H7 (cell line): ENCODE measurements at places on chromosomes 11 and 22. TPM values are rescaled to one million over a fixed set of nuclear protein-coding genes. Genes with fewer than 3 reads are reported as not detected.
A peak's percentile ranks its signal among the peaks of the same experiment; 100 is the strongest.

DNA sequence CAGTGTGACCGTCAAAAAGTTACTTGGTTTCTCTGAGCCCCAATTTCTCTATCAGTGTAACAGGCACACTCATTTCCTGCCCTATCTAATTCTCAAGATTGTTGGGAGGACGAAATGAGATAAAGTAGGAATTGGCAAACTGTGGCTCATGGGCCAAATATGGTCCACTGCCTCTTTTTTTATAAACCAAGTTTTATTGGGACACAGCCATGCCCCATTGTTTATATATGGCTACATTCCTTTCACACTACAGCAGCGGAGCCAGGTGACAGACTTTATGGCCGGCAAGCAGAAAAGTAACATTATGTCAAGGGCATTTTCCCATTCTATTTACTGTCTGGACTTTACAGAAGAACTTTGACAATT is 116.7 kb upstream of the TIMP3 start:
- DNase-seq, result no peak

- DNase-seq, result no peak
Observed at GRCh38 chr22:40524392-40525249, 111.9 kb downstream of the MRTFA start.

GRCh38 chr11:47108214-47108613 is 68.5 kb downstream of the ARFGAP2 start:
- DNase-seq, result no peak

- peak; percentile 82 for DNase-seq
Observed at GRCh38 chr11:63918507-63919191, 1.7 kb upstream of the RCOR2 start.

GRCh38 chr11:66126808-66127555 is 56.9 kb downstream of the PACS1 start:
- no peak for DNase-seq

- no peak for DNase-seq
Observed at GRCh38 chr22:42680648-42681047, 31.5 kb upstream of the CYB5R3 start.

DNA sequence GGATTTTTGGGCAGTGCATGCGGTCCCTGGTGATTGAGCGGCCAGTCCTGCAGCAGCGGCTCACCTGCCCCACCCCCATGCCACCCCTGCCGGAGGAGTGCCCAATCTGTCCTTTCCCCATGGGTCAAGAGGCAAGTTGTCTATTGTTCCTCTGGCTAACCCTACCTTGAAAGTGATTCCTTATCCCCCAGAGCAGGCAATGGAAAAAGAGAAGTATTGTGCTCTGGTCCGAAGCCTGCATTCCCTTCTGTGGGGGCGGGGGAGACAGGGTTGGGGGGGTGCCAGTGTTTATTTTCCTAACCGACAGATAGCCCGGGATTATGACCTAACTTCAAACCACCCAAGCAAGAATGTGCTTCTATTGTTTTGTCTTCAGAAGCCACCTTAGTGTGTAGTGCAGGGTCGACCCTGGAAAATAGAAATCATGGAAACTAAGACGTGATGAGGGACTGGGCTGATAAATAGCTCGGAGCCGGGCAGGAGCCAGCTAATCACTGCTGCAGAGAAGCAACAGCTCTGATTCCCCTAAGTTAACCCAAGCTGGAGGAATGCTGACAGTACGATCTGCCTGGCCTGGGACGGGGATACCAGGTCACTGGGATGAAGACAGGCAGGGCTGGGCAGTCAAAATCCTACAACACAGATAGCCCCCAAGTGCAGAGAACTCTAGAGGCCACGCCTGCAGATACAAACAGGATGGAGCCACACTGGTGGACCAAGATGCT is 38.7 kb upstream of the ATXN10 start:
- DNase-seq, result peak; percentile 61

DNA sequence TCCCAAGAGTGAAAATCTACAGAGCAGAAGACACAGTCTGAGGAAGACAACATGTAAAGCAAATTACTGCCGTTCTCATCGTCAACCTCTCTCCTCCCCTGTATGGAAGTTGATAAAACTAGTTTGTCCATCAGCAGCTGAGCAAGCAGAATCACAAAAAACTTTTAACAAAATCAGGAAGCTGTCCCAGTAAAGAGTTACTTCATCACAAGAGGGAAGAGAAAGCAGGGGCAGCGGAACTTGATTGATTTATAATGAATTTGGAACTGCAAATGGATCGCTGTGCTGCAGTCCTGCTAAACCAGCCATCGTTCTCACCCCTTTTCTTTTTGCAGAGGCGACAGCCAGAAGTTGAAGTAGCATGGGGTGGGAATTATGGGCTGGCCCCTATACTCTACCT is 13.7 kb upstream of the UCP3 start:
- no peak for DNase-seq

GRCh38 chr11:72642884-72643522 is 31.2 kb downstream of the PDE2A start:
- peak; percentile 97 for DNase-seq

GRCh38 chr11:116603728-116604323 is 169.0 kb downstream of the BUD13 start:
- DNase-seq, result no peak

DNA sequence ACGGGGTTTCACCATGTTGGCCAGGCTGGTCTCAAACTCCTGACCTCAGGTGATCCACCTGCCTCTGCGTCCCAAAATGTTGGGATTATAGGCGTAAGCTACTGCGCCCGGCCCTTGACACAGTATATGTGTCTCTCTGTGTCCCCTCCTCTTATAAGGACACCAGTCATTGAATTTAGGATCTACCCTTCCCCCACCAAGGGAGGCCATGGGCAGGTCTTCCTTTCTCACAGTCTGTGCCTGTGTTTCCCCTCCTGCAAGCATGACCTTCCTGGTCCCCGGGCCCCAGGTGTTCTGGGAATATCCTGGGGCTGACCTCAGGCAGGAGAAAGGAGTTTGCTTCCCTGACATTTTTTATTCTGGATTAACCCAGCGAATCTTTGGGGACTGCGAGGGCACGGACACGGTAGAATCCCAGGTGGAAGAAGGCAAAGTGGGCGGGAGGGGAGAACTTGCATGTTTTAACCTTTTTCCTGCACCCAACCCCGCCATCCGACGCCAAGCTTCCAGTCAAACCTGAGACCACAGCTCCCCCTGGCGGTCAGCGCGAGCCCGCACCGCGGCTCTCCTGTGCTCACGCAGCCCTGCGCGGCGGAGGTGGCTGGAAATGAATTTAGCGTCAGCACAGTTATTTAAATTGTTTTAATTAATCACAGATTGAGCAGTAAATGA is 42.1 kb upstream of the ISX start:
- peak; percentile 90 for DNase-seq

DNA sequence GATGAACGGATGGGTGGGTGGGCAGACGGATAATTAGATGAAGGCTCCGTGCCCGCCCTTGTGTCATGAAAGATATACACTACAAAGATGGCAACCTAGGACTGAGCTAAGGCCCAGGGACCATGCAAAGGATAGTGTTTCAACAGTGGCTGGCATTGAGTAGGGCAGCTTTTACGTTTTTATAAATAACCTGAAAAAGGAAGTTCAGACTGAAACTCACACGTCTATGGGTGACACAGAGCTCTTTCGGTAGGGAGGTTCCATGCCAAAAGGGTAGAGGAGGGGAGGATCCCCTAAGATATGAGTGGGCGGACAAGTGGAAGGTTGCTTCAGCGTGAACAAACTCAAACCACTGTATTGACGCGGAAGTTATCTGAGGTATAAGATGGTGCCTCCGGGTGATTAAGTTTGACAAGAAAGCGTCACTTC is 90.5 kb downstream of the UBASH3B start:
- no peak for DNase-seq

DNA sequence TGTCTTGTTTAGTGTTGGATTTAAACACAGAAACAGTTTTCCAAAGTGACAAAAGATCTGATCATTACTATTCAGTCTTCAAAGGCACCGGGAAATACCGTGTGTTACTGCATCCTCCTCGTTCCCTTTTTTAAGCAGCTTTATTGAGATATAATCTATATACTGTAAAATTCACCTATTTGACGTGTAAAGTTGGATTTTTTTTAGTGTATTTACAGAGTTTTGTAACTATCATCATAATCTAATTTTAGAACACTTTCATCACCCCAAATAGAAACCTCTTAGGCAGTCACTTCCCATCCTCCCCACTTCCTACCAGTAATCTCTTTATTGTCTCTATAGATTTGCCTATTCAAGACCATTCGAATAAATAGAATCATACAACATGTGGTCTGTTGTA is 1.4 kb downstream of the ANO5 start:
- DNase-seq, result no peak

GRCh38 chr11:134572741-134573675 is 161.0 kb upstream of the B3GAT1 start:
- peak; percentile 31 for DNase-seq

GRCh38 chr11:47464483-47464882 is 15.5 kb upstream of the RAPSN start:
- peak; percentile 49 for DNase-seq

GRCh38 chr11:131533998-131534397 is 163.6 kb downstream of the NTM start:
- no peak for DNase-seq

DNA sequence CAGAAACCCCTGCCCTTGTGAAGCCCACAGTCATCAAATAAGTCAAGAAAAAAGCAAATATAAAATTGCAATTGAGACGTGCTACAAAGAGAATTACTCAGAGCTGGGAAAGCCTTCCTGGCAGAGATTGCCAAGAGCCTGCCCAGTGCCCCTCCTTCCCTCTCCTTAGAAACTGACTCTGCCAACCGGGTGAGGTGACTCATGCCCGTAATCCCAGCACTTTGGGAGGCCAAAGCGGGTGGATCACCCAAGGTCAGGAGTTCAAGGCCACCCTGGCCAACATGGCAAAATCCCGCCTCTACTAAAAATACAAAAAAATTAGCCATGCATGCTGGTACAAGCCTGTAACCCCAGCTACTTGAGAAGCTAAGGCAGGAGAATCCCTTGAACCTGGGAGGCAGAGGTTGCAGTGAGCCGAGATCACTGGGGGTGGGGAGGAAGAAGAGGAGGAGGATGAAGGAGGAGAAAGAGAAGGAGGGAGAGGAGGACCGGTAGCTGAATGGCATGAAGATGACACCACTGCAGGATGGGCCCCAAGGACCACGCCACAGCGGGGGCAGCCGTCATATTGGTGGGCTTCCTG is 76.1 kb upstream of the RTL6 start:
- DNase-seq, result no peak

GRCh38 chr11:1392111-1392510 is 2.4 kb downstream of the BRSK2 start:
- no peak for DNase-seq

DNA sequence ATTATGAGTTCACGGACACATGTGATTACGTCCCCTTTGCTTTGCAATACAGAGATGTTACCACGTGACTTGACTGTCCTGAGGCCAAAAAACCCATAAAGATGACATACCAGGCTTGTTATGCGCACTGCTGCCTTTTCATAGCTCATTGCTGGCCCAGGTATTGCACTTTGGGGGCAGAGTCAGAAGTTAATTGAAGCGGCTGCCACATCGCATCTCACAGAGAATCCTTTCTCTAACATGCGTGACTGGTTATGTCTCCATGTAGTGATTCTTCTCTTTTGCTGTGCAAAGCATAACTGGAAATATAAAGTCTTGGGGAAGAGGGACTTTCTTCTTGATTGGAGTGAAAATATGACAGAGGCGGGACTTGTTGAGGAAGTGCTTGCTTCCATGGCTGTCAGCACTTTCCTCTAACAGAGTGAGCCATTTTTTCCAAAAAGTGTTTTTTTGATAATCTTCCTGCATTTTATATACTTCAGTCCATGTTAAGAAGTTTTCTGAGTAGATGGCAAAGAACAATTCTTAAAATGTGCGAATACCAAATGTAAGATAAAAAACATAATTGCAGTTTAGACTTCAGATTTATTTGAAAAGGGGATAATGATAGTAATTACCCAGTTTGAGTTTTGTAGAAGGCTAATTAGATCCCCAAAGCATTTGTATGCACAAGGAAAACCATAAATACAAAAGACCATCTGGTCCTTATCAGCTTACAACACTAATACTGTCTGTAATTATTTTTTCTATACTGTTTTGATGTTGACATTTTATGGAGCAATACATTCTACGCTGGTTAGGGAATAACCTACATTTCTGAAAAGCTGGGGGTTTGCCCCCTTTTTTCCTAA is 324.6 kb upstream of the MTNR1B start:
- no peak for DNase-seq

DNA sequence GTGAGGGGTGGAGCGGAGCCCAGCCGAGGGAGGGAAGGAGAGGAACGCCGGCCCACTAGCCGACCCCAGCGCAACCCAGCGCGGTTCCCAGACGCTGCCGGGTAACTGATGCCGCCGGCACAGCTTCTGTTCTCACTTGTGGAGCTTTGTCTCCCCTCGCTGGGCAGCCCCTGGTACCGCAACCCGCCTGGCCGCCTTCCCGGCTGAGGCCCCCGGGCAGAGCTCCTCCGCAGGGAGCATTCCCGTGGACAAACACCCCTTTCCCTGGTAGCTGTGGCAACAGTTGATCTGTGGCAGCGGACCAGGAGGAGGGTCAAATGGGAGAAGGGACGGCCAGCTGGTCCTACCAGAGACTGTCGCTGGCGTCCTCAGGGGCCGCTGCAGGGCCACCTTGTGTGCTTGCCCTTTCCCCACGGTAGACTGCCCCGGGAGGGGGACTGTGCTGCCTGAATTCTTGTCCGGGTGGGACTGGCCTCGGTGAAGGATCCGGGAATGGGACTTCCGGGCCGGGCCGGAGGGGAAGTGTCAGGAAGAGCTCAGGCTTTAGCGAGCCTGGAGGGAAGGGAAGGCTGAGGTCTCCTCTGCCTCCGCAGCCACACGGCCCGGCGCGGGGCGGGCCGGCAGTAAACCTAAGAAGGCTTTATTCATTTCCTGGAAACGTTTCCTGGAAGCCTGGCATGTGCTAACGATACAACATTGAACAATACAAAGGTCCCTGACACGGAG is 468.0 kb downstream of the OPCML start:
- DNase-seq, result peak; percentile 94

- no peak for DNase-seq
Observed at GRCh38 chr11:30811226-30811755, 225.1 kb upstream of the MPPED2 start.

Gene CST6
- total RNA-seq, result 0.48 TPM in 1 of 2 replicates, not detected in the other

Gene MRTFA
- total RNA-seq, result 26.2 and 35.4 TPM in 2 replicates

Gene SLC17A6
- total RNA-seq, result not detected in 2 replicates

Gene SPI1
- total RNA-seq, result 0.42 and 0.81 TPM in 2 replicates

Gene WT1
- 0.10 TPM in 1 of 2 replicates, not detected in the other for total RNA-seq

Gene SLC16A8
- total RNA-seq, result not detected in 2 replicates

Gene SLC22A6
- total RNA-seq, result not detected in 2 replicates
